Foreskin keratinocyte (primary cell): ENCODE measurements at places on chromosomes 7 and 10. TPM values are rescaled to one million over a fixed set of nuclear protein-coding genes. Genes with fewer than 3 reads are reported as not detected.

The CPN1 gene
- not detected in 2 replicates for total RNA-seq

The ABCA13 gene
- total RNA-seq: 0.31 and 0.71 TPM in 2 replicates

The OR6V1 gene
- not detected in 2 replicates for total RNA-seq

The PDE6C gene
- total RNA-seq: not detected in 2 replicates

The VPS41 gene
- total RNA-seq: 31.0 and 35.3 TPM in 2 replicates

The FBXL13 gene
- total RNA-seq: 0.17 and 0.35 TPM in 2 replicates

The LRRTM3 gene
- not detected in 2 replicates for total RNA-seq

The LSM8 gene
- 32.3 and 36.0 TPM in 2 replicates for total RNA-seq

The SPDYE16 gene
- total RNA-seq: not detected in 2 replicates

The LRRD1 gene
- total RNA-seq: 0.04 TPM in 1 of 2 replicates, not detected in the other

The PRKAR2B gene
- total RNA-seq: not detected in 2 replicates

The ZCWPW1 gene
- 1.3 and 1.6 TPM in 2 replicates for total RNA-seq

The FAM25C gene
- total RNA-seq: 0.92 TPM in 1 of 2 replicates, not detected in the other
